ENCODE measurements at places on chromosomes 3 and 15.
A peak's percentile ranks its signal among the peaks of the same experiment; 100 is the strongest.

GRCh38 chr3:12973827-12974226 lies 99.4 kb downstream of the IQSEC1 start:
- DNase-seq: no peak

- no peak for DNase-seq
Measured at GRCh38 chr15:92810418-92811138, 89.5 kb upstream of the CHD2 start.

- DNase-seq: no peak
Measured at GRCh38 chr3:4976109-4976508, 3.1 kb upstream of the BHLHE40 start.

DNA sequence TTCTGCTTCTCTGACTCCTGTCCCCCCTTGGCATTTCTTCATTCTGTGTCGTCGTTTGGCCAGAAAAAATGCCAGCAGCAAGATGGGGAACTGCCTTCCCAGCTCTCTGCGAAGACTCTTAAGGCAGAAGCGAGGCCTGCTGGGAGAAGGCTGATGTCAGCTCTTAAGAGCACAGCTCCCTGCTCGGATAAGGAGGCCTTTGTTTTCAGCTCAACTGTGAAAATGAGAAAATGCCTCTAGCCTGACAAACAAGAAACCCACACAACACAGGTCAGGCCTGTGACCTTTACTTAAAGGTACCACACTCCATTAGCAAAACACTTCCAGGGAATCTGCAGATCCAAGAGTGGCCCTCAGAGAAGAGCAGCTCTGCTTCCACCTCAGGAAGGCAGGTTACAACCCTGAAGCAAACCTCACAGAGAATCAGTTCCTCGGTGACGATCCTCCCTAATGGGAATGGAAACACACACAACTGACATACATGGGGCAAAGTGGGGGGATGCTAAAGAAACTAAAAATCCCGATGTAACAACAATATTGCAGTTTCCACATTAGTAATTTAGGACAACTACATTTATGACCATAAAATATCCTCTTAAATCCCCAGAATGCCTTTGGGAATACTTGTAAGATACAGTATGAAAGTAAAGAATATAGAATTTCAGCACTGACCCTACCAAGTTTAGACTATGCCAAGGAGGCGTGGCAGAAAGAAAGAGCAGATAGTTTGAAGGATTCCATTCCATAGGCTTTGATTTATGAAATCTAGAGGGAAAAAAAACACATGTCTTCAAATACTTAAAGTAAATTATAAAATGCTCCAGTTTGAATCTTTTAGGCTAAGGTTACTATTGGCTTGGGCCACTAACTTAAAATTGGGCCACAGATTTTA lies 52.1 kb downstream of the VGLL4 start:
- DNase-seq: no peak

GRCh38 chr3:180563406-180563805 lies 38.6 kb upstream of the TTC14 start:
- DNase-seq: no peak

DNA sequence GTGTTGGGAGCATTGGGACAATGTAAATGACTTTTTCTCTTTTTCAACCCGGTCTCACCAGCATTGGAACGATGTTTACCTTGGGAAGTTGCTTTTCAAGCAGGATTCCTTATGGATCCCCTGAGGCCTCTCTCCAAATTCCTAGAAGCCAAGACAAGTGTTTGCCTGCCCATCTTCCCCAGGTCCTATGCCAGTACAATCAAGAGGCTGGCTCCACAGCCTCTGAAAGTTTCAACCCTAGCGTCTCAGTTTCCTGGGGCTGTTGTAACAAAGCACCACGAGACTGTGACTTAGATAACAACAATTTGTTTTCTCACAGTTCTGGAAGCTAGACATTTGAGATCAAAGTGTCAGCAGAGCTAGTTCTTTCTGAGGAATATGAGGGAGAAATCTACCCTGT lies 347.2 kb upstream of the UMPS start:
- no peak for DNase-seq

- DNase-seq: no peak
Measured at GRCh38 chr15:88882785-88883184, 12.6 kb downstream of the HAPLN3 start.

GRCh38 chr3:50340448-50341329 lies at the start of gene RASSF1:
RASSF1 (minus strand) TSS chr3:50340836; CDS start chr3:50340805, 31 bp downstream.
- DNase-seq: no peak

GRCh38 chr3:23288286-23288685 lies 85.2 kb downstream of the UBE2E2 start:
- no peak for DNase-seq

- DNase-seq: no peak
Measured at GRCh38 chr15:96186105-96186504, 144.4 kb upstream of the NR2F2 start.

DNA sequence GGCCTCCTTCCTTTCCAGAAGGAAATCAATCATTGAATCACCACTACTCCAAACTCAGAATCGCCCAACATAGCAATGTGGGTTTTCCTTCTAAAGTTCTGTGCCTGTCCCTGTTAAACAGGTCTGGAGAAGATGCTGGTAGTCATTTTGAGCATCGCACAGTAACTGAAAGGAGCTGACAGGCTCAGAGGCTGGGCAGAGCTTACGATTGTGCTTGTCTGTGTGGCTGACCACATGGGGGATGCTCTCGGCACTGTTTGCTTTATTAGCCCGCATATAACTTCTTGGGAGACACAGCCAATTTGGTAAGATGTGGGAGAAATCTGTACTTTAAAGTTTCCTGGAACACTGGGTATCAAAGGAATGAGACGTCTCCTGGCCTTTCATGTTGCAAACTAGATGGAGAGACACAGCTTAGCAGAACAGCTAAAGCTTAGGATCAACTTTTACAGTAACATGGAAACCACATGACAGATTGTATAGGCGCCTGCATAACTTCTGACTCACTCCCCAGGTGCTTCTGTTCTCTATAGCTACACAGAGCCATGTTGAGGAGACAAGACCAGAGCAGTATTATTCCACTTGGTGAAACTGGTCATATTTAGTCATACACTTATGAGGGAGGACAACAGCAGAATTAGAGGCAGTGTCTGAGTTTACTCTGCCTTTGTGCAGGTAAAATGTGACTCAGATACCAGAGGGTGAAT lies 374.1 kb downstream of the RORA start:
- no peak for DNase-seq

GRCh38 chr3:108673988-108674661 lies 83.1 kb downstream of the RETNLB start:
- DNase-seq: no peak

DNA sequence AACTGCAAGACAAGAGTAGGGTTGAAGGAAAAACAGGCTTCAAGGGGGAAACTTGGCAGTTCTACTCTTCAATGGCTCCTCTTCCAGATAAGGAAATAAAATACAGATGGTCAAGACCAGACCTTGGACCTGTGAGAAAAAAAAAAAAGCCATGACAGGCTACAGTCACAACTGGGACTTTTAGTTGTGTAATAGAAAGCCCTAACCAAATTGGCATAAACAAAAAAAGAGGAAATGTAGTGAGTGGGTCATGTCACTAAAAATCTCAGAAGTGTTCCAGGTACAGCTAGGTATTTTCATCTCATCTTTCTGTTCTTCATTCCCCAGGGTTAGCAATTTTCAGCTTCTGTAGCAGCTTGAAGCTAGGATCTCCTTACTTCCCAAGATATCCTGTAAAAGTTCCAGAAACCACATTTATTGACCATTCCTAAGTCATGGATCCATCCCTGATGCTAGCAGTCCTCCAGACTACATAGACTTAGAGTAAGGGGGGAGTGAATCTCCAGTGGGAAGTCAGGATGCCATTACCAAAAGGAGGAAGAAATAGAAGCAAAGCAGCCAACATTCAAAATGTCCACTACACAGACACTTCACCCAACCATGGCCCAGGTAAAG lies 61.0 kb upstream of the CSTA start:
- DNase-seq: no peak

GRCh38 chr3:175493301-175493700 lies 634.2 kb downstream of the NAALADL2 start:
- DNase-seq: no peak

- DNase-seq: peak; percentile 62
Measured at GRCh38 chr15:62847900-62848489, 194.6 kb upstream of the TPM1 start.

DNA sequence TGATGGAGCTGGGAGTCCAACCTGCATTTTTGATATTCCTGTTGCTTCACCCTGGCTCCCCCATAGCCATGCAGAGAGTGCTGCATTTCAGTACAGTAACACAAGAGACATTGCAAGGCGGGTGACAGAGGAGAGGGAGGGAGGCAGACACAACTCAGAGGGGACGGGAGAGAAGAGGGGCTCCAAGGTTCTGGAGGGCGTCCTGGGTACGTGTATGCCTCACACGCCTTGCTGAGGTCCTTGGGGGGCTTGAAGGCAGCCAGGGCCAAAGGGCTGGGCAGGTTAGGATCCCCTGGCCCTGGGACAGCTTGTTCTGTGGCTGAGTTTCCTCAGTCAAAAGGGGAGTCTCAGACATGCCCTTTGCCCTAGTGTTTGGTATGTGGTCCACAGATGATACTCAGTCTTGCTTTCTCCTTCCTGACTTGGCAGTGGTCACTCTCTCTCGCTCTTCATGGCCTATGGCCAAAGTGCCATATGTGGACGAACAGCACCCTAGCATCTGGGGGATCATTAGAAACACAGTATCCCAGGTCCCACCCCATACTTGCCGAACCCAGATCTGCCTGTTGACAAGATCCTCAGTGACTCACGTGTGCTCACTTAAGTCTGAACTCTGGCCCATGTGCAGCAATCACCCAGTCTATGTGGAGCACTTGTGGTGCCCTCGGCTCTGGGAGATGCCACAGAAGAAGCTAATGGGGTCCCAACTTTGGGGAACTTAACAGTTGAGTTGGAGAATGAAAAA lies 52.9 kb downstream of the FGD5 start:
- DNase-seq: no peak

GRCh38 chr3:192514081-192514753 lies 213.1 kb downstream of the FGF12 start:
- DNase-seq: no peak

GRCh38 chr3:194871143-194871863 lies 185.6 kb downstream of the FAM43A start:
- DNase-seq: peak; percentile 86

- DNase-seq: peak; percentile 62
Measured at GRCh38 chr3:188286087-188286513, 132.1 kb downstream of the LPP start.

- DNase-seq: no peak
Measured at GRCh38 chr3:152842413-152842812, 7.5 kb downstream of the P2RY1 start.

GRCh38 chr3:57170946-57171345 lies 5.8 kb upstream of the IL17RD start:
- DNase-seq: no peak

GRCh38 chr3:72571052-72571451 lies 277.2 kb downstream of the SHQ1 start:
- no peak for DNase-seq

DNA sequence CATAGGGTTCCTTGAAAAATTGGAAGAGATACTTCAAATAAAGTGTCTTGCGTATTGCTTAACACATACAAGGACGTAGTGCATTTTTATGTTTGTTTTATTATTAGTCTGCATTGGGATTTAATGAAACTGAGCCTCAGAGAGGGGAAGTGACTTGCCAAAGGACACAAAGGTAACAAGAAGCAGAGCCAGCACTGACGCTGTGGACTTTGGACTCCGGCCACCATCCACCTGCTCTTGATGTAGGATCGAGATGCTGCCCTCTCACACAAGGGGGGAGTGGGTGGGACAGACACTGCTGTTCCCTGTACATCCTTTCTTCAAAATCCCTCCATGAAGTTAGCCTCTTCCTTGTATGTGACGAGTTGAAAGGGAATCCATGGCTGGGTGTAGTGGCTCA lies 435.4 kb upstream of the RGMA start:
- no peak for DNase-seq

- no peak for DNase-seq
Measured at GRCh38 chr3:3853544-3853943, 54.3 kb downstream of the LRRN1 start.

- no peak for DNase-seq
Measured at GRCh38 chr3:100072326-100073048, 41.8 kb downstream of the FILIP1L start.

DNA sequence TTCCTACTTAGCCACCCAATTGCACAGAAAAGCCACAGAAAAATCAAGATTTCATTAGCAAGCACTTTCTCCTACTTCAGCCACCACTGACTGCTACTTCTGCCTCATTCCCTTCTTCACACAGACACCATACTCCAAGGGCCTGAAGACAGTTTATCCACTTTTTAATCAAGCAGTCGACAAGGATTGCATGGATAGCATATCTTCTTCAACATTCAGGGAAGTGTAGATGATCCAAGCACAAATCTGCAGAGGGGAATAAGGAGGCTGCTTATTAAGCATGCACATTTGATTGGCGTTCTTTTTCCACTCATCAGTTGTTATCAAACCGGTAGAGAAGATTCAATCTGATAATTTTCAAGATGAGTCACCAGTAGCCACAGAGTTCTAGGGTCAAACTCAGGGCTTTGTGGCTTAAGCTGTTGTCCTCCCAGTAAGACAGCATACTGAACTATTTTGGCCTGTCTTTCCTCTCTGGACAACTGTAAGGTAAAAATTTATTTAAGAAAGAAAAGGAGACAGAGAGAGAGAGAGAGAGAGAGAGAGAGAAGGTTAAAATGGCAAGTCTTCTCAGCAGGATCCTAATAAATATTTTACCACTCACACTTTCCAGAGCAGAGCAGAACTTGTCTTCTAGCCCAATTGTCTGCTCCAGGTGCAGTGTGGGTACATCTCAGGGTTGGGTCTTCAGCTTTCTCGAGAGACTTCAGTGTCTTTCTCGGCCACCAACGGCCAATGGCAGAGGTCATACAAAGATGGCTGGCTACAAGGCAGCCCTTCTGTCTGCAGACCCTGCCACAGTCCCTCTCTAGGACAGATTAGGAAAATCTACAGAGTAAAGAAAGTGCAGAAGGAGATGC lies 80.6 kb upstream of the BHLHE40 start:
- peak; percentile 10 for DNase-seq

DNA sequence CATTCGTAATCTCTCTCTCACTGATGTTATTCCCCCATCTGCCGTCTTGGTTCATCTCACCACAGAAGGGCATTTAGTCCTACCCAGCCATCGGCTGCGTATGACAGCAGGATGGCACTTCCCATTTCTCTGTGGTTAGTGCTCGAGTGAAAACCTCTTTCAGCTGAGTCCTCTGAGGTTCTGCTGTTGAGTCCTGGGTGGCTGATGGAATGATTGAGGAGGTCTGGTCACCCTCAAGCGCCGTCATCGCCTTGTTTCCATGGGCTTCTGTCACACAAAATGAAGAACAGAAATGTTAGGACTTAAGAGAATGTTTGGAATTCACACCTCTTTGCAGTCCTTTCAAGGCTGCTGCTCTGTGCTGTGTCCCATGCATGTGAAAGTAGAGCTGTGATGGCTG lies 9.4 kb upstream of the SACM1L start:
- DNase-seq: no peak

DNA sequence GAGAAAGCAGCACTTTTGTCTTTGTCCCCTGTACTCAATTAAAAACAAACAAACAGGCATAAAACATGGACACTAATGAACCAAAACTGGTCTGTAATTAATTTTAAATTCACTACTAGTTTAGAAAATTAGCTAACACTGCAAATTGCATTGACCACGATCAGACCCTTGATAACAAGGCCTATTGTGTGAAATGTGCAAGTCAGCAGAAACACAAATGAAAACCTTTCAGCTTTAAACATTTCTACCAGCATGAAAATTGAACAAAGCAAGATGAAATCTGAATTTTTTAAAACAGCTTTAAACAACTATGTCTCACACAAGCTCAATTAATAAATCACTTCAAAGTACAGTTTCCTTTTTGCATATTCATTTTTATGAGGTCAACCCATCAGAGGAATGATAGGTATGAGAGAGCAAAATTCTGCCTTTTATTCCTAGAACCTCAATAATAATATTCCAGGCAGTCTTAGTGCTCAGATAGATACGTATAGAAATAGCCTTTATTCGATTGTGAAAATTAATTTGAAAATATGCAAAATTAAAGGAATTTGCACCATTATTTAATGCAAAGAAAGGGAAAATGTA lies 27.0 kb upstream of the CHMP2B start:
- no peak for DNase-seq
